Anterior cingulate cortex (tissue), 58 donors: ENCODE measurements at places on chromosomes 1 and 21.

DNA sequence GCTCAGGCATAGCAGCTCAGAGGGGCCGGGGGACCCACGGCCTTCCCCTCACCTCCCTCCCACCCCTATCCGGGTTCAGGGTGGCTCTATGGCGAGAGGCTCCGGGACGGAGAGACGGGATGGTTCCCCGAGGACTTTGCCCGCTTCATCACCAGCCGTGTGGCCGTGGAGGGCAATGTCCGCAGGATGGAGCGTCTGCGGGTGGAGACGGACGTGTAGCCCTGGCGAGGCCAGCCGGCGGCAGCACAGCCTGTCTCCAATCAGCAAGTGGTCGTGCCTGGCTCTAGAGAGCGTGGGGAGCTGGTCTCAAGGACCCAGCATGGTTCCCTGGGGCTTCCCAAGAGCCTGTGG, 25.9 kb downstream of the ARHGEF16 start:
- no peak for DNase-seq

- no peak for DNase-seq
Observed at GRCh38 chr1:155206891-155207805, 549 bp downstream of the THBS3 start.

GRCh38 chr1:16321176-16321867, 31.0 kb downstream of the FBXO42 start:
- DNase-seq = no peak

- DNase-seq = peak; percentile 32
Observed at GRCh38 chr21:34129039-34129891, 55.9 kb downstream of the MRPS6 start.

DNA sequence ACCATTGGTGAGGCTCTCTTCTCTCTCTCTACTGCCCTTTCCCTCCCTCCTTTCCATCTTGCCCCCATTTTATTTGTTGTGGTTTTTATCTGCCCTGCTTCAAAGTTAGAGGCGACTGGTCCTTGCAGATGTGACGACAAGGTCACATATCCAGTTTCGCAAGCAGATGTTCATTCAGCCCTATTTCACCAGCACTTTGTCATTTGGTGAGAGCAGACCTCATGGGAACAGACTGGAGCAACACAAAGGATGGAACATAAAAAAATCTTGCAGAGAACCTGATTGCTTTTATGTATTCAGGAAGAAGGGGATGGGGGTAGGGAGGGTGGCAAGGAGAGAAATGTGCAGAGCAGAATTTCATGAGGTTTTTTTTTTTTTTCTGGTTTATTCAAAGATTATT, 84.3 kb downstream of the ELAVL4 start:
- no peak for DNase-seq

- no peak for DNase-seq
Observed at GRCh38 chr1:66938613-66939012, 13.8 kb downstream of the MIER1 start.

DNA sequence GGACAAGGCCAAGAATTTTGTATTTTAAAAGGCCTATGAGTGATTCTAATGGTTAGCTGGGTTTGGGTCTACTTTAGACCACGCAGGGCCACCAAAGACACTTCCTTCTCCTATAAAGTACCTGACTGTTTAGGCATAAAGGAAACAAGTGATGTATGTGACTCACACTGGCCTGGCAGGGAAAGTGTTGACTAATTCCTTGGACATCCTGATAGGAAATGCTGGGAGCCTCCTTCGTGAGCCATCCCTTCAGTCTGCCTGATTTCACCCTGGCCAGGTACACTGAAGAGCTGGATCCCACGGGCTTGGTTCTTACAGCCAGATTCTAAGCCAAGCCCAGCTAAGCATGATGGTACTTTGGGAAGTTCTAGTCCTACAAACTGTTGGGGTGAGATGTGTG, 100.5 kb upstream of the HMGB4 start:
- DNase-seq = no peak

- no peak for DNase-seq
Observed at GRCh38 chr1:9230869-9231533, 3.6 kb upstream of the H6PD start.

GRCh38 chr1:34290831-34291230, 114.1 kb downstream of the C1orf94 start:
- DNase-seq = no peak

- no peak for DNase-seq
Observed at GRCh38 chr1:53315046-53315445, 12.8 kb downstream of the LRP8 start.

- DNase-seq = no peak
Observed at GRCh38 chr1:86991549-86992186, 77.2 kb downstream of the HS2ST1 start.

DNA sequence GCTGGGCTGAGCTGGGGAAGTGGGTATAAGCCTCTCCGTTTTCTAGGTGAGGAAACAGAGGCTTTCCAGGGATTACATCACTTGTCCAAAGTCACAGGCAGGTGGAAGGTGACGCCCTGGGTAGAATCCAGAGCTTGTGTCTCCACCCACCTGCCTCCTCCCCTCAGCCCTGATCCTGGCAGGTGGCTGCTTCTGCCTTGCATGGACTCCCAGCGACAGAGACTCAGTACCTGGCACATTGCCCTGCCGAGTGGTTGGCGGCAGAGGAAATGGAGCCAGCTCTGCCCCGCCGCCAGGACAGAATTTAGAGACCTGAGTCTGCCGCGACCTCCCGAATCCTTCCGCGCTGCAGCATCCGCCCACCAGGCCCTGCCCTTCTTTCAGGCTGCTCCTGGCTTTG, 2.1 kb downstream of the PLA2G2E start:
- no peak for DNase-seq

GRCh38 chr1:32592943-32593342, 53.7 kb downstream of the ZBTB8A start:
- DNase-seq = no peak

DNA sequence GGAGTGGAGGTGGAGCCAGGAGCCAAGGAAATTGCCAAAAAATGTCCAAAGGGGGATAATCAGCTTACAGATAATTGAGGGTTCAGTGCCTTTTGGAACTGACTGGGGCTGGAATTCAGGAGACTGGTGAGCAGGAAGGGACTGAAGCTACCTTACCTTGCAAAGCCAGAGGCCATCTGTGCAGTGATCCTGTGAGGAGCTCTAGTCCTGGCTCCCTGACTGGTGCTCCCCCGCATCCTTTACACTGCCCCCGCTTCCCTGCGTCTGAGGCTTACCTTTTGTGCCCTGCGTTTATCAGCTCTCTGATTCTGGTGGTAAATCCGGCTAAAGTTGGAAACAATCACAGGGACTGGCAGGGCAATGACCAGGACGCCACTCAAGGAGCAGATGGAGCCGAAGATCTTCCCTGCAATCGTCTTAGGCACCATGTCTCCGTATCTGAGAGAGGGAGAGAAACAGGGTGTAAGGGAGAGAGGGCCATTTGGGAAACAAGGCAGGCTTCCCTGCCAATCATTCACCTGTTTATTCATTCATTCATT, 31.0 kb downstream of the DDX20 start:
- no peak for DNase-seq

GRCh38 chr1:232459826-232460225, 170.1 kb downstream of the SIPA1L2 start:
- DNase-seq = no peak

DNA sequence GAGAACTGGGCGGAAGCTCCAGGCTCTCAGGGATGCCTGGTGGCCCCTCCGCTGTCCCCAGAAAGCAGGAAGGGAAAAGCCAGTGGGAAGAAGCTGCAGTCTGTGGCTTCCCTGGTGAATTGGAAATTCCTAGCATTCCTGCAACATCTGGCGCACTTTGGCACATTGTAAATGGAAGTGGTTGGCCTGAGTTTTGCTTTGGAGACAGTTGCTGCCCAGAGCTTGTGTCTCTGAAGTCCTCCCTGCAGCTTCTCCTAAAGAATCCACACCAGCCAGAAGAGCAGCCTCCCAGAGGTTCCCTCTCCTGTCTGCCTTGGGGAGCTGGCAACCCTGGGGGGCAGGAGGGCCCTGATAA, 48.2 kb downstream of the ARHGEF10L start:
- DNase-seq = no peak

DNA sequence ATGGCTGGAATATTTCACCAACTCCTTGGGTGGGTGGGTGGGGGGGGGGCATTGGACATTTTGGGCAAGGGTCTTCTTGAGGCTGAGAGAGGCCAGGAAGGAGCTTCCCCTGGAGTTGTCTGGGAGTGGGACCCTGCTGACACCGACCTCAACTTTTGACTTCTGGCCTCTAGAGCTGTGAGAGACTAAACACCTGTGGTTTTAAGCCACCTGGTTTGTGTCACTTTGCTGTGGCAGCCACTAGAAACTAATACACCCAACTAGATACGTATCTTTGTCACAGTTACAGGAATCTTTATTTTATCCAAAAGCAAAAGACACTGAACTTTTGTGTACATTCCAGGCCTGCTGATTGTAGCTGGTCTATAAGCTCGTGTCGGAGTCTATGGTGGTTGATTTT, 9.9 kb upstream of the RIPK4 start:
- DNase-seq = no peak

DNA sequence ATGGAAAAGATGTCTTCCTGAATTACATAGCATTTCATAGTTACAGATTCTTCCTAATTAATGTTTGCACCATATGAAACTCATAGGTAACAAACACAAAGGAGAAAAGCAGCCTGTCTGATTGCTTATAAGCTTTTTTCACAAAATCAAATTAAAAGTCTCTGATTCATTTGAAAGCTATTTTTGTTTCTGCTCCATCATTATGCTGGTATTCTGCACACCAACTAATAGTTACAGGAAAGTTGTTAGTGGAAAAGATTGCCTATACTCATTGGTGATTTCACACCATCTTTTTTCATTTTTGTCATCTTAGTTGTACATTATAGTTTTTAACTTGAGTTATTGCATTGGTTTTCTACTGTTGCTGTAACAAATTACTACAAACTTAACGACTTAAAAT, 70.0 kb downstream of the PRKAA2 start:
- DNase-seq = no peak

GRCh38 chr1:117093091-117093534, 28.4 kb downstream of the TRIM45 start:
- peak; percentile 18 for DNase-seq

GRCh38 chr1:219523411-219523810, 89.5 kb downstream of the ZC3H11B start:
- no peak for DNase-seq

- DNase-seq = no peak
Observed at GRCh38 chr1:187010571-187011309, 182.0 kb downstream of the PLA2G4A start.

DNA sequence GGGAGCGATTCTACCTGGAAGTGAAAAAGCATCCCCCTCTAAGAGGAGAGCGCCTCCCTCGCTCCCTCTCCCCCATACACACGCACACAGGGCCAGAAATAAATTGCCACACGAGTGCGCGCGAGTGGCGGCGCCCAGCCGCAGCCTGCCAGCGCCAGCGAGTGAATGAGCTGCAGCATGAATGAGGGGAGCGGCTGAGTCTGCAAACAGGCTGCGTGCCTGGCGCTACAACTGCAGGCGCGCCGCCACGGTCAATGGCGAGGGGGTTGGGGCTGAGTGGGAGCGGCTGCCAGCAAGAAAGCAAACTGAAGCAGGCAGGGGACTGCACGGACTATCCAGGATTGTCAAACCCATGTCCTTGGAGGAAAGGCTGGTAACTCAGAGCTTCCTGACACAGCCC, 2.2 kb downstream of the CAMK1G start:
- peak; percentile 87 for DNase-seq

DNA sequence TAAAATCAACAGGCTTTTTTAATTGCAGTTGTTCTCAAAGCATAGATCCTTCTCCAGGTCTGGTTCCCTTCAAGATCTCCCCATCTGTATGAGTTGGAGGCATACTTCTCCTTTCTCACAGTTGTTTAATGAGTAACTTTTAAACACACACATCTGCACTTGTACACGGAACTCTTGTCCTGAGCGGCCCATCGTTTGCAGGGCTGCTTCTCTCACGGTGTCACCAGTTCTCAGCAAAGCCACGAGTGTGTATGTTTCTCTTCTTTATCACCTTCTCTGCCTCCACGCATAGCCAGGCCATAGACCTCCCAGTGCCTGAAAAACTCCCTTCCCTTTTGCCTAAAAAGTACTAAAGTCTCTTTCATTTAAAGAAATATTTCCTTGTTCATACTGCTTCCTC, 68.7 kb upstream of the ROR1 start:
- DNase-seq = no peak

GRCh38 chr1:207355060-207355459, 33.6 kb downstream of the CD55 start:
- DNase-seq = no peak

DNA sequence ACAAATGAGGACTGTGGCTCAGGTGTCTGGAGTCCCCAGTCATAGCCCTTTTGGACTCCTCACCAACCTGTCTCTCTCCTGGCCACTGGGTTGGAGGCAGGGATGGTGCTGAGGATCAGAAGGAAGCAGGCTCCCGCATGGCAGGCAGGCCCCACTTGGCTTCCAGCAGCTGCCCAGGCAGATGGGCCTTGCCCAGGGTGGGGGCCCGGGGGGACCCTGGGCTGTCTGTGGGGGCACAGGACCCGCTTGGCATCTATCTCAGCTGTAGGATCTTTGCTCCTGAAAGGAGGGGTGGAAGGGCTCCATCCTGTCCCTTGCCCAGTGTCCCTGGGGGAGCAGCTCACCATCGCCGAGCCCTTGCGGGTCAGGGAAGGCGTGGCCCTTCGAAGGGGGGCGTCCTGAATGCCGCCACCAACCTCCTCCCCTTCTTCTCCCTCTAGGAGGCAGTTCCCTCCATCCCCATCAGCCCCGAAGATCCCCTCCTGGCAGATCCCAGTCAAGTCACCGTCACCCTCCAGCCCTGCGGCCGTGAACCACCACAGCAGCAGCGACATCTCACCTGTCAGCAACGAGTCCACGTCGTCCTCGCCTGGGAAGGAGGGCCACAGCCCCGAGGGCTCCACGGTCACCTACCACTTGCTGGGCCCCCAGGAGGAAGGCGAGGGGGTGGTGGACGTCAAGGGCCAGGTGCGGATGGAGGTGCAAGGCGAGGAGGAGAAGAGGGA, 154.5 kb downstream of the PEX14 start:
- no peak for DNase-seq

GRCh38 chr1:145886390-145886789, 724 bp upstream of the ANKRD35 start:
- no peak for DNase-seq

DNA sequence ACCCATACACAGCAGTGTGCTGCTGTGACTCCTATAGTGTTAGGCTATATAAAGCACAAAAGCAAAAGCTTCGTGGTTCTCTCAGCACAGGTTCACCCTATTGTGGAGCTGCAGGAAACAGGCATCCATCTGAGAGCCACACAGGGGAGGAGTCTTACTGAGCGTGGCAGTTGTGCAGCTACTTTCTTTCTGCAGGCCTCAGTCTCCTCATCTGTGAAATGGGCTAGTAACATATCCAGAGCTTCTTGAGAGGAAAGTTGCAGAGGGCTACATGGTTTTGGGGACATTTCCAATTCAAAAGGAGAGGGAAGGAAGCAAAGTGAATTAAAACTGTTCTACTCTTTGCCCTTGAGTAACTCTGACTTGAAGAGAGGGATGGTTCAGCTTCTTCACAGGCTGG, 142.0 kb downstream of the FOXD2 start:
- DNase-seq = no peak

GRCh38 chr21:34996304-34997101, 52.6 kb downstream of the RUNX1 start:
- DNase-seq = no peak

GRCh38 chr1:2194319-2194897, at the start of gene FAAP20:
FAAP20 (minus strand) TSS chr1:2194772; CDS start chr1:2194749, 23 bp downstream.
- peak; percentile 77 for DNase-seq
